CD4-positive, alpha-beta T cell treated with Interleukin-10 for 1 hour (primary cell): ENCODE measurements at places on chromosomes 2 and 18.

DNA sequence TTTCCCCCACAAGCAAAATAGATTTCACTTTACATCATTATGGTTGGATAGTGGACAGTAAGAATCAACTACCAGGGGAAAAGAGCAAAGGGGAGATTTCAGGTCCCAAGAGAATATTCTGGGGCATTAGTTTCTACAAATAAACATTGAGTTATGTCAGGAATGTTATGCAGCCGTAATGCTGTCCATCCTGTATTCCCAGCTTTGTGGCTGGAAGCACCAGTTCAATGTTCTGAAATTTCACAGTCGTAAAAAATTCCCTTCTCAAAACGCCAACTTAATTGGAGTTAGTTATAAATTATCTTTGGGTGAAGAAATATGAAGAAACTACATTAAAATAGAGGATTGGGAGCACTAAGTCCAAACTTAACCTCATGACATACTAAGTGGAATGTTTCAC is 141.5 kb upstream of the FIGN start:
- no peak for DNase-seq

DNA sequence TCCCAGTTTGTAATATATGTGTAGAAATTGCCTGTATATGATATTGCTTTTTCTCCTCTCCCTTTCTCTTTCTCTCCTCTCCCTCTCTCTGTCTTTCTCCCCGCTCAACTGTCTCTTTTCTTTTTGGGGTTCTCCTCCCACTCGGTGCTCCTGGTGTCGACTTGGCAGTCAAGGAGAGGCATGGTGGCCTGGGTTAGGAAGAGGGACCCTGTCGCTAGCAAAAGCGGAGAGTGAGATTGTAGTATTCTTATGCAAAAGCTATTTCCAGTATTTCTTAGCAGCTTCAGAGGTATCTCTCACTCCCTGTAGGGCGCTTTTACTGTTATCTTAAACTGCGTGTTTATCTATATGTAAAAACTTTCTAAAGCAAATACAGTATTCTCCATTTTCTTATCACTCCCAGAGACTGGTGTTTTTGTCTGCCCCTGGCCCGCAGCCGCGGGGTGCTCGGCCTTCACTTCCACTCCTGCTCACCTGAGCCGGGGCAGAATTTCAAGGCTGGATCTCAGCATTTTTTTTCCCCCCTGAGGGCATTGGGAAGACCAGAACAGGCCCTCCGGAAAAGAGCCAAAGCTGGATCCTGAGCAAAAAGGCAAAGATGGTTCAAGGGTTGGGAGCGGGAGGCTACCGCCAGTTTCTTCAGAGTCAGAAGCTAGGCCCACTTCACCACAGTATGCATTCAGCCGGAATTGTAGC is 4.3 kb downstream of the SIX3 start:
- no peak for DNase-seq

GRCh38 chr2:105765415-105766299 is 20.9 kb downstream of the NCK2 start:
- DNase-seq, result peak; percentile 53

DNA sequence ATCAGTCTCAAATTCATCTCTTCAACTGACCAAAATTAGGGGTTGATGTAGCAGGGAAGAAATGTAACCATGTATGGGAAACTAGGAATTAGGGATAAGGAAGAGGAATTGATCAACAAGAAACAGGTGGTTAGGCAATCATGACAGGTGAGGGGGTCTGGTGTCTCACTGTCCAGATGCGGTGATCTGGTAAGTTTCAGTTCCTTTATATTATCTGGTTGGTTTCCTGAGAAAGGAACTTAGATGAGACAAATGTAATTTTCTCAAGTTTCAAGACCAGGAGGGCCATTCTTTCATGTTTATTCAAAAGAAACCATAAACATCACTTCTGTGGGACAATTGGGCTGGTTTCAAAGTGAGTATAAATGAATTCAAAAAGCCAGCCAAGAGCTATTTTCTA is 306.2 kb upstream of the KCNJ3 start:
- DNase-seq, result no peak

DNA sequence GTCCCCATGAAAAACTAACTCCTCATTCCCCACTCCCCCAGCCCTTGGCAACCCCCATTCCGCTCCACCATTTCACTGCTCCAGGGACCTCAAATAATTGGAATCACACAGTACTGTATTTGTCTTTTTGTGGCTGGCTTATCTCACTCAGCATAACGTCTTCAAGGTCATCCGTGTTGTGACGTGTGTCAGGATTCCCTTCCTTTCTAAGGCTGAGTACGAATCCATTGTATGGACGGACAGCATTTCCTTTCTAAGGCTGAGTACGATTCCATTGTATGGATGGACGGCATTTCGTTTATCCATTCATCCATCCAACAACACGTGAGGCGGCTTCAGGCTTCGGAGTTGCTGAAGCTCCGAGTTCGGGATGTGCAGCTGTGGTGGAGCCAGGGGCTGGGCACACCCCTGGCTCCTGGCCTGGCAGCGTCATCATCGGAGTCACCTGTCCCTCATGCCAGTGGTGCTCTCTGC is 1.2 kb upstream of the ASB1 start:
- DNase-seq, result no peak

- DNase-seq, result no peak
These were observed 7.0 kb upstream of the SP3 start for GRCh38 chr2:173972165-173972564.

DNA sequence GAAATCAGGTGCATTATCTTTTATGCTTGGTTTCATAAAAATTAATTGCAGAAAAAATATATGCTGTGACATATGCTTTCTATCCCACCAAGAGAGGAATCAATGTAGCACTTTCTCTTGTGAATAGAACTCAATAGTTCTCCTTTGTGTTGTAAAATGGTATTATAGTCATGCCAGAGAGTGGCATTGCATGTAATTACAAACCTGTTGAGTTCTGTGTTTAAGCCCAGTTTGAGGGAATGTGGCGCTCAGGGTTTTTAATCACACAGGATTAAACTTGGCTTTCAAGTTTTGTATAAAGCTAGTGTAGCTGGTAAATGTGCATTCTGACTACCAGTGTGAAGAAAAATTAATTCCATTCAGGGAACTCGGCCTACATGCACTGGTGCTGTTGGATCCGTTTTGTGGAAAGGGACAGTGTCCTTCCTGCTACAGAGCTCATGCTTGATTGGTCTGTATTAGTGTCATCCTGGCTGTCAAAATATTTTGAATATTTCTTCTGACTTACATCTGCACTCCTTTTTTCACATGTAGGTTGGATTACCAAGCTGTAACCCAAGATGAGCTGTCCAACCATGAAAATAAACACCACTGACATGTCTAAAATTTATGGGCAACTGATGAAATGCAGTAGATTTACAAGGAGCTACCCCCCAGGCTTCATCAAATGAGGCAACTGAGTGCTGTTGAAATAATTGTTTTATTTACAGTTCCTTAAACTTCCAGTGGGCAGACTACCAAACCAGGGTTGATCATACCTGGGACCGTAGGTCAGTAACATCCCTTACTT is 80.3 kb downstream of the SLC4A3 start:
- DNase-seq, result no peak

- no peak for DNase-seq
These were observed 1517.5 kb upstream of the ZEB2 start for GRCh38 chr2:146037334-146037870.

- DNase-seq, result no peak
These were observed 91.7 kb upstream of the YWHAQ start for GRCh38 chr2:9722451-9722850.

GRCh38 chr2:201648-202433 is 62.0 kb downstream of the SH3YL1 start:
- DNase-seq, result no peak

- DNase-seq, result no peak
These were observed 67.4 kb downstream of the IL1R2 start for GRCh38 chr2:102059151-102059550.

- no peak for DNase-seq
These were observed 34.3 kb upstream of the RMP24 start for GRCh38 chr18:35938158-35938557.

DNA sequence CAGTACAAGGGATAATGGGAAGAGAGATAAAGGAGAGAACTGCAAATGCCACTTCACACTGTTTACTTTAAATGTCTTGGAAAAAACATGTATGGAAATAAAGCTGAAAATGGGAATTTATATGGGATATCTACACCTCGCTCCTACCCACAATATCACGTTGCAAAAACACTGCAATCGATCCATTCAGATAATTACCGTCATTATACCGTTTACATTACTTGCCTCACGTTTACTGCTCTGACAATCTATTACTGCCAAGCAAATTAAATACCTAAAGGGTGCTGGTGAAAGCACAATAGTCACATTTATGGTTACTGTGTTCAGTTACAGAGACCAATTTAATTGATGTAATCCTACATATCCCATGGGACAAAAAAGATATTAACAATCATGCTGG is 214.7 kb upstream of the LYPD1 start:
- no peak for DNase-seq

DNA sequence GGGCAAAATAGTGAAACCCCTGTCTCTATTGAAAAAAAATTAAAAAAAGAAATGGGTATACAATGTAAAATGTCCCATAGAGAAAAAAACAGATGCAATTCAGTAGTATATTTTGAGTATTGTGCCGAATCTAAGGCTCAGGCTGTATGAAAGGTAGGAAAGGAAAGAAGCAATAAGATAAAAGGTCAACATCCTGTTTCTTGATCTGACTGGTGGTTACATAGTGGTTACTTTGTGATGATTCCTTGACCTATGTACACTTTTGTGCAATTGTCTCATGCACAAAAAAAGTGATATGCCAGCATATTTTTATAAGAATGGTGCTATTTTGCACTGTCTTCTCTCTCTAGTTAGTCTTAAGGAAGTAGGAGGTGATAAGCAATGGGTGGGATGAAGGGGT is 1333.7 kb upstream of the TMEFF2 start:
- no peak for DNase-seq

DNA sequence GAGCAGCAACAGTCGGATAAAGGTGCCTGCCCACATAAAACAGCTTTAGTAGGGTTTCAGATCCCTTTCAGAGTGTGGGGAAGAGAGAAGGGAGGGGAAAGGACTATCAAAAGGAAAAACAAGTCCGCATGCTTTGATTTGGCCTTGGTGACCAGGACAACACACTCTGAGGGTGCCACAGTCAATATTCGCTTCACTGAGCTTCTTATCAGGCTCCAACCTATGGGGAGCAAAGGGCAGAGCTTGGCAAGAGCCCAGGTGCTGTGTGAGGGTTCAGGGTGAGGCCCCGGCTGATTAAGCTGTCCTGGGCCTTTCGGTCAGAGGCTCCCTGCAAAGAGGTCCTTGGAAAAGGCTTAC is 237.4 kb upstream of the SMAD2 start:
- no peak for DNase-seq

DNA sequence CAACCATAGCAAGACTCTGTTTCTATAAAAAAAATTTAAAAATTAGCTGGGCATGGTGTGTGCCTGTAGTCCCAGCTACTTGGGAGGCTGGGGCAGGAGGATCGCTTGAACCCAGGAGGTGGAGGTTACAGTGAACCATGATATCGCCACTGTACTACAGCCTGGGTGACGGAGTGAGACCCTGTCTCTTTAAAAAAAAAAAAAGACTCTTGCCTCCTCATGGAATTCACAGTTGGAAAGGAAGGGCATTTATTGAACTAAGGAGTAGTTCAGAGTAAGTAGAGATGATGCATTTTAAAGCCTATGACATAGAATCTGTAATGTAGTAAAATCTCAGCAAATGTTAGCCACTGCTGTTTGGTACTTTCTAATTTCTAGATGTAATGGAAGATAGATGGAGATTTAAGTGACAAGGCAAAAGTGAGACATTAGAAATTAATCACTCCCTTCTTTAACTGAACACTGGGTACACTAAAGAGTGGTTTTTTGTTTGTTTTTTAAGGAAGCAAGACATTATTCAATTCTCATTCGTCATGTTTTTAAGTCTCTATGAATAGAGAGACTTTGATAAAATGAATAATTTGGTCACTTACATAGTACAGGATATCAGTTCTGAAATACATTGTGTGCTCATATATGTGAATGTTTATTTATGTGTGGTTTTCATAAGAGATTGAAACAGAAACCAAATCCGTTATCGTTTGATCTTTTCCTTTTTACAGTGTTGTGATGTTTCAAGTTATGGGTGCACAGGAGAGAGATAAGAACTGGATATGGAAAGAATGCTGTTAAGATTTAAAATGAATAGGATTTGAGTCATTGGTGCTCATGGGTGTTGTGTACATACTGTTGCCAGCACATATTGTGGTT is 186.1 kb upstream of the STON1 start:
- DNase-seq, result peak; percentile 69

DNA sequence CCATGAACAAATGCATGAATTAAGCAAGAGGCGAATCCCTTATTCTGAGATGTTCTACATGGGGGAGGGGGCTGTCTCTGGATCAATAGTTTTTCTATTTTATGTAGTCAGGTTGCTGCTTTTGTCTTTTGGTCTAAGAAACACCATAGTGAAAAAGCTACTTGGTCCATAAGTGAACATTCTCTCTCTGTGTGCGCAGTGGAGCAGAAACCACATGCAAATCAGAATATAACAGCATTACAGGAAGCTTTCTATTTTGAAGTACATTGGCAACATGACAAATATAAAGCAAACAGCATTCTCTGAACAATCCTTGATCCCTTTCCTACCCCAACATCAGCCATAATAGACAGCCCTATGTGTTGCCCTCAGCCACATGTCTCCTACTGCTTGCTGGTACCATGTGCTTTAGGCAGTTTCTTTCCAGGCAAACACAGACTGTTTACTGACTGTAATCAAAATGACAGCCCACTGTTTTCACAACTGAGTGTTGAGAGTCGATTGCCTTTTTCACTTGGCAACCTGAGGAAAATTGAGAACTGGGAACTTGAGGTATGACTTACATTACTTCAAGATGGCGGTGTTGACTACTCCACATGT is 10.6 kb downstream of the SCN3A start:
- DNase-seq, result no peak

DNA sequence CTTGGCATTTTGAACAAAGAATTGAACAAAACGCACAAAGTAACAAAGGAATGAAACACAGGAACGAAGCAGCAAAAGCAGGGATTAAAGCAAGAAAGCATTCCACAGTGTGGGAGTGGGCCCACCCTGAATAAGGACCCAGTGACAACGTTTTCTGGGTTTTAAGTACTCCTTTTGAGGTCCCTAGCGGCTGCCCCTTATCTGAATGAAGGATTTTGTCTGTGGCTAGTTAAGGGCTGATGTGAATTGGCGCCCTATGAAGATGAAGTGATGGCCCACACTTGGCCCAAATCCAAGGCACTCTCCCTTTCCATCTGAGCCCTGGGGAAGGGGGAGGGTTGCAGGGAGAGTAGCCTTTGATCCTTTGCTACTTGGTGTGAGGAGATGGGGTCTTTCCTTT is 7.8 kb upstream of the CCDC141 start:
- no peak for DNase-seq

DNA sequence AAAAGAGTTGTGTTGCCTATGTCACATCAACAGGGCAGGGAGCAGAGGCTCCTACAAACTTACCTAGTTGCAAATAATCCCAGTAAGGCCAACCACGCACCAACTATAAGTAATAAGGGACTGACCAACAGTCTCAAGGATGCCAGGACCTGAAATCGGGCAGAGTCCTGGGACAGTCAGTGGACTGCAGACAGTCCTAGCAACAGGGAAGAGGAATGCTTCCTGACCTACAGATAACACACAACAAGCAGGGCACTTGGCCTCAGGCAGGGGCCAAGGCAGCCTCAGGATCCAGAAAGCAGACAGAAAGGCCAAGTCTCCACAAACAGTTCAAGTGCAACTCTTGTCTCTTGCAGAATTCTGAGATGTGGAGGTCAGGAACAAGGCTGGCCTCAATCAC is 56.2 kb downstream of the GALNT14 start:
- DNase-seq, result no peak
